Left kidney (tissue), 8 donors: ENCODE measurements at places on chromosomes 4 and X.

- DNase-seq: no peak
Observed at GRCh38 chrX:120617996-120618630, 11.7 kb downstream of the C1GALT1C1 start.

DNA sequence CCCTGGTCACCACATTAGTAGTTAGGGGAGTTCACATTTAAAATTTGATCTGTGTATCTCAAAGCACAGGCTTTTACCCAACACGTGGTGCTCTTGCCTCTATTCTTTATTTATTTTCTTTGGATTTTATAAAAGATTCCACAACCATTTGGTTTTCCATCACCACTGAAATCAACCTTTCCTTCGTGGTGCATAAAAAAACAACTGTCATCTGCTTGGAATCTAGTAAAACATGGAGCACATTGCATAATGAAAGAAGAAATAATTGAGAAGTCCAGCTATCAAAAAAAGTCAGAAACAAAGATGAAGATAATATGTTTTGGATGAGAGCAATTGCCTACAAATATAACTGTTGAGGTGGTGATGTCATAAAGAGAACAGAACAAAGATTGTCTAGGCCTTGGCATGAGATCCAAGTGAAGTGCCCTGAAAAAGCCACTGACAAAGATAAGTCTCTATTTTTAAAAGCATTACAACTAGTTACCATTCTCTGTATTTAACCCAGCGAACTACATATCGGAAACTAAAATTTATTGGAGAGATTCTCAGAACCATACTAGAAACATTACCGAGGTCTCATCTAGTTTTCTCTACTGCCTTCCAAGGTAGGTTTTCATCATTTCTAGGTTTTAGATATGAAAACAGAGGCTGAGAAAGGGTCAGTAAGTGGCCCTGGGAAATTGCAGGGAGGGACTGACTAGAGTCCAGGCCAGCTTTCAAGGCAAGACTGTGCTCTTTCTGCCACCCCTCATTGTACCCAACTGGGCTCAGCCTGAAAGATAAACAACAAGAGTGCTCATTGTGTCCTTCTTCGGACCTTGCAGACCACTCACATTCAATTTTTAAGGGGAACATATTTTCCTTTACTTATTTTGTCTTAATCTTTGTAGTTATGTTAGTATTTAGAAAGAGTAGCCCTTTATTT is 127.3 kb downstream of the MAD2L1 start:
- no peak for DNase-seq

DNA sequence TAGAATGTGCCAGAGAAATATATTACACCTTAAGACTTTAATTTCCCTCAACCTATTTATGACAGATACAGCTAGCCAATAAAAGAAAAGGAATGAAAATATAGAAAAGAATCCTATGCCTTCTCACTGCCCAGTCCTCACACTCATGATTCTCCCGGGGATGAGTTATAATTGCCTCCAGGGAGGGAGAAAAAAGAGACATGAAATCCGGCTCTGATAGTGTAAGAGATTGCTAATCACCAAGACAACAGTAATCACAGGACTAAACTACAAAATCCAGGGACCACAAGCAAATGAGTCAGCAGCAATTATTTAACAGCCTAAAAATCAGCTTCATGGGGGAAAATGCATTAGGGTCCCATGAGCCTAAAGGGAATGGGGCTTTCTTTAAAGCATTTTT is 95.9 kb upstream of the DUSP21 start:
- DNase-seq: no peak

DNA sequence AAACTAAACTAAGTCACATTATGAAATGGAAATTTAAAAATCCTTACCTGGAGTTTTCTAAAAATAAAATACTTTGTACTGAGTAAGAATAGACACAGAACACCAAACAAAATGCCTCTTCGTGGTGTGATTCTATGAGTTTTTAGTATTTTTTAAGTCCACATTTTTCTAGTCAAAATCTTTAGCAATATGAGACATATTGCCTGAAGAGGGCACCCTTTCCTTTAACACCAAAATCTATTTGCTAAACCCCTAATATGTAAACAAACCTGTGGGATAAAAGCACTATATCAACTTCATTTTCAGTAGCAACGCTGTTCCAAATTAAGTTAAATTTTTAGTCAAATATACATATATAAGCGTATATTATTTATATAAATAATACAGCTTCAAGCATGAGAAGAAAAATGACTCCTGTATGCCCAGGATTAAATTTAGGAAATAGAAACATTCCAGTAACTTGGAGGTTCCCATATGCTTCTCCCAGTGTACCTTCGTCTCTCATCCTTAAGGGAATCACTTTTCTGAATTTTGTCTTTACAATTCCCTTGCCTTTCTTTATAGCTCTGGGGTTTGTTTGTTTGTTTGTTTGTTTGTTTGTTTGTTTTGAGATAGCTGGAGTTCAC is 23.0 kb upstream of the PGM2 start:
- DNase-seq: peak; percentile 51

DNA sequence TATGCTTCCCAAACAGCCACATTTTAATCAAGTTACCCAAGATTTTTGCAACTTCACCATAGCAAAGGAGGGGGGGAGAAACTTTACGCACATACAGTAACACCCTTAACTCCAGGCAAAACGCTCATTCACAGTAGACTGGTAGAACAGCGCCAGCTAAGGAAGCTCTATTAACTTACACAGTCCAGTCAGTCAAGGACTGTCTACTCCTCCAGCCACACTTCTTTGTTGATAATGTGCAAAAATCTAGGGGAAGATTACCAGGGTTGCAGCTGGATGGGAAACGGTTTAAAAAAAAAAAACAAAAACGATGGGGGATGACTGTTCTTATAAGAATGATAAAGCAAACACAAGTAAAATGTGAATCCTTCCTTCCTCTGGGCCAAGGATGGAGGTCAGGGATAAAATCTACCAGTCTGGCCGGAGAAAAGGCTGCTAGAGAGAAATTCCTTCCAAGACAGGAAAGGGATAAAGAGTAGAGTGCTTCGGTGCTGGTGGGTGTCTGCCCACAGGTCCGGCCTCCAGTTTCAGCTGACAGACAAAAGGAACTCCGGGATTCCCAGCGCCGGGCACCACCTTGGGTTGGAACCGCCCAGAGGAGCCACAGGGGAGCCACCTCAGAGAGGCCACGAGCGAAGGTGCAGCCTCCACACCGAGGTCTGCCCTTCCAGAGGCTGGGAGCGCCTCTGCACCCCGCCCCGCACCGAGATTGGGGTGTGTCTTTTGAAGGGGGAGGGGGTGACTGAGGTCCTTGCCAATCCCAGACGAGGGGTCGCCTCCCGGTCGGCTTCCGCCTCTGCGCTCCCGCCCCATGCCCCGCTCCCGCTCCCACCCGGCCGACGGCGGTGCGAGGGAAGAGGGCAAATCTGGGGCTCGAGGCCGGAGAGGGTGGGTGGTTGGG is 811 bp downstream of the ANKRD50 start:
- DNase-seq: peak; percentile 73

- DNase-seq: no peak
Observed at GRCh38 chrX:9912351-9913145, 54.6 kb upstream of the CLDN34 start.

GRCh38 chrX:136171420-136171819 is 24.1 kb downstream of the FHL1 start:
- no peak for DNase-seq

GRCh38 chr4:92305878-92306520 is 2.2 kb downstream of the GRID2 start:
- DNase-seq: peak; percentile 21

- DNase-seq: no peak
Observed at GRCh38 chrX:12469296-12469695, 321.9 kb upstream of the PRPS2 start.
